ENCODE measurements at places on chromosomes 3 and 15.
A peak's percentile ranks its signal among the peaks of the same experiment; 100 is the strongest.

DNA sequence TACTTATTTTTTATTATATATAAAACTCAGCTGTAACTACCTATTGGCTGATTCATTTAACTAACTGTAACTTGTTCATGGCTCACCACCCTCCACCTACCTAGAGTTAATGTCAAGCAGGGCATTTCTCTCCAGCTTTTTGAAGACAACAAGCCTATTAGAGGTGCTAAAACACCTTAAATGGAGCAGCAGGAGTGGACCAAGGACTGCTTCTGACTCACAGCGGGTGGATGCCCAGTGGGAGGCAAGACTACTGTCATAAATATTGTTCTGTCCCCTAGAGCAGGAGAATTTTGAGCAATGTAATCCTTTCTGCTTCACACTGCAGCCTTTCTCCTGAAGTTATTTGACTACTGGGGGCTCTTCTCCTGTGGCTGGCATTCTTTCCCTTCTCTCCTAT, 146.9 kb downstream of the CLSTN2 start:
- no peak for DNase-seq

- DNase-seq = no peak
Measured at GRCh38 chr3:52892625-52893311, 4.6 kb downstream of the STIMATE start.

DNA sequence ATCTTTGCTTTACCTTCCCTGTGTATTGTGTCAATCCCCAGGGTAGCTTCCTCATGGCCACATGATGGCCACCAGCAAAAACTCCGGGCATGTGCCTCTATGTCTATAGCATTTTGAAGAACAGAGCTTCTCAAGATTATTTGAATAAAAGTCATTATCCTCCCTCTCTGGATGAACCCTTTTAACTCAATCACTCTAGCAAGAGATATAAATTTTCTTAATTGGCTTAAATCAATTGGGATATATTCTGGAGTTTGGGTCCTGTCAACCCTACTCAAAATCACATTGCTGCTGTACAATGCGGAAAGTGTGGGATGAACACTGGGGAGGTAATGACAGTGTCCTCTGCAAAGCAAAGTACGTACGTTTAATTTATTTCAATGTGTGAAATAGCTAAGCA, 370.6 kb upstream of the LRRC3B start:
- no peak for DNase-seq

DNA sequence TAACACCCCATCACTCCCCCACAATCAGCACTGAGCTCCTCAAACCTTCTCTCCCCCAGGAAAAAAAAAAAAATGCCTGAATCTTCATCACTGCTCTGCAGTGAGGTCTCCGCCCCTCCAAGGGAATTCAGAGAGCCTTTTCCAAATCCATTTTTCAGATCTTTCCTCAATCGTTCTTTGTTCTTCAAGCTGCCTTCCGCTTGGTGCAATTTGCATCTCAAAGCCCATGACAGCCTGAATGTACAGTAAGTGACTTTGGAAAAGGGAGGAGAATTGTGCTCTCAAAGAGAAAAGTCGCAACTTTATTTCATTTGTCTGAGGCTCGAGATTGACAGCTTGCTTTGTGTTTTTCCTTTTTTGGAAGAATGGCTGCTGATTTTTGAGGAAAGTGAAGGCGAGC, 75.0 kb downstream of the CORO2B start:
- DNase-seq = no peak

GRCh38 chr15:71677352-71677751, 133.0 kb upstream of the NR2E3 start:
- no peak for DNase-seq

GRCh38 chr15:28208583-28208982, 109.5 kb upstream of the OCA2 start:
- DNase-seq = no peak

DNA sequence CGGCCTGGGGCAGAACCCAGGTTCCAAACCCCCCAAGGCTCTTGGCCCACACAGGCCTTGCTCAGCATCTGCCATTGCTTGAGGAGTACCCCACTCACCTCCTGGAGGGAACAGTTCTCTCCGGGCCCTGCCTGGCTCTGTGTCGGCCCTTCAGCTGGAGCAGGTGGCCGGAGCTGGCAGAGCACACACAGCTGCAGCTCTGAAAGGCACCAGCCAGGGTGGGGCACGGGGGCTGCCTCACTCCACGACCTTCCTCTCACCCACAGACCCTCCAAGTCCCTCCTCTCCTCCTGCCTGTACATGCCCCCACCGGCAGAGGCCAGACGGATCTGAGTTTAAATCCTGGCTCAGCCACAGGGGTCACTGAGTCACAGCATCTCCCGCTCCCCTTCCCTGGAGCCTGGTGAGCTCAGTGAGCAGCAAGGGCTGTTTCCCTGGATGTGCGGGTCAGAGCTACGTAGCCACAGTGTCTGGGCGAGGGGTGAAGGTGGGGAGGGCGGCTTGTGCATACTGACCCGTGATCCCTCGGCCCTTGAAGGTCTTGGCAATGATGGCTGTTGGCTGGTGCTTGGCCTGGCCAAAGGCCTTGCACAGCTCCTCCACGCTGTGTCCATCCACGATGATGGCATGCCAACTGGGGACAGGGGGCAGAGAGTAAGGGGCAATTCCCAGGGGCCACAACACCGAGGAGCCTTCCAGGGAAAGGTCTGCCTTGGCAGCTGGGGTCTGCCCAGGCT, 23.0 kb downstream of the TKT start:
- no peak for DNase-seq

DNA sequence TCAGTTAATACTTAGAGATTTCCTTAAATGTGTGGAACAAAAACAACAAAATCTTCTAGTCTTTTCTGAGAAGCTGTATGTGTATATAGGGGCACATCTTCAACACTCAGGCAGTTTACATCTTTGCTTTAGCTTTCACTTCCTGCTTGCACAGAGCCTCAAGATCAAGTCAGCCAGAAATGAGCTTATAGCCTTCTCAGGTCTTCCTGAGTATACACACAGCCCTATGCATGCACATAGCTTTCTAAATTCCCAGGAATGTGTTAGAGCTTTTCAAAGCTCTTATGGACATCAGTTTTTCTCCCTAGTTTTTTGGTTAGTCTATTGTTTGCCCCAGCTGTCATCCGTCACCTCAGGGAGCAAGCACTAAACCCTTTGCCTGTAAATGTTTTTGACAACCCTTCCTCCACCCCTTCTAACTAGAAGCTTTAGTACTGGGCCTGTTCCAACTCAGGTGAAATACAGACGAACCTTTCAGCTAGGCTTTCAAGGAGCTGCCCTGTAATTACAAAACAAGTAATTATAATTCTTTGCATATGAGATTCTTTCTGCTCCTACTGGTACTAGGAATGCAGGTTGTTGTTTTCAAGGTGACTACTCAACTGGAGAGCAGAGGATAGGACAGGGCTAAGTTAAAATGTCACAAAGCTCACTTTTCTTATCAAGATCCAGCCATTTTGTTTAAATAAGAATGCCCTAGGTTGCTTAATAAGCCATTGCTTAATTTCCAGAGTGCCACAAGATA, 22.6 kb upstream of the MTMR10 start:
- DNase-seq = peak; percentile 54

DNA sequence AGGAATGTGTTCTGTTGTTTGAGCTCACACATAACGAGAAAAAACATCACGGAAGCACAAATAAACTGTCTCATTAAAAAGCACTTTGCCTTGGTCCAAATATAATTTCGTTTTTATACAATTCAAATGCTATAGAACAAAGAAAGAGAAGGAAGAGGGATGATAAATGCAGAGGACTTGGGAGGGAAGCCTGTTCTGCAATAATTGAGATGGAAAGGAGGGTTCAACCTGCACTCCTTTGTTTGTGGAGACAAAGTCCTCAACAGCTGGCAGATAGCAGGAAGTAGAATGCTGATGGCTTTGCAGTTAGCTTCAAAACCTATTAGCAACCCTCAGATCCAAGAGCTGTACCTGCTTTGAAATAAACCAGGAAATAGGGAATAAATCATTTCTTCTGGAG, 1010.8 kb downstream of the FHIT start:
- no peak for DNase-seq

DNA sequence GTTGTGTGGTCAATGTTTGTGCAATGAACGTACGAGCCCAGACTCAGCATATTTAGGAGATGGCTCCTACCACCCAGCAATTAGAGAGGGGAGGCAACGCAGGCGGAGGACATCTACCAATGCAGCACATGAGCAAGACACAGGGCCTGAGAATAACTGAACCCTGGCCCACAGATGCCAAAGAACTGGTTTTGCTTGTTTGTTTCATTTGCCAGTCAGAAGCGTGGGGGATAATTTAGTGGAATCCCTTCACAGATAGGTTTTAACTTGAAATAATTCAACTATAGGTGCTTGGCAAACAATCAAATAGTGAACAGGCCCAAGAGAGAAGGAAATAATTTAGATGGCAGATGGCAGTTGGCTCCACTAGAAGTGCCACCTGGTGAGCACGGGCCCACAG, 54.8 kb downstream of the LIPC start:
- DNase-seq = peak; percentile 82

- DNase-seq = peak; percentile 69
Measured at GRCh38 chr3:45554006-45554666, 40.4 kb upstream of the LIMD1 start.

DNA sequence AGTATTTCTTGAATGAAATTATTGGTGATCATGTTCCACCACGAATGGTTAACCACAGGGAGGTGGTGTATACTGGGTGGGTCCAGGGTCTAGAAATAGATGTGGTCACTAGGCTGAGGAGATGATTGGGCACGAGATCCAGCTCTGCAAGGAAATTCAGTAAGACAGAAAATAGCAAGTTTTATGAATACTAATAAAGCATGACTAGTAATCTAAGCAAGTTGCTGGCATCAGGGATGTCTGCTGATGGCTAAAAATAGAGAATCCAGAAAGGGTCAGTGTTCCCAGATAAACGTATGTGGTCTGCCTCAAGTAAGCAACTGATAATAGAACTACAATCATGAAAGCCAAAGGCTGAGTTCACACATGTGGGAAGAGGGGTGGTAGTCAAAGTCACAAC, 108.3 kb upstream of the FRMD4B start:
- DNase-seq = no peak

DNA sequence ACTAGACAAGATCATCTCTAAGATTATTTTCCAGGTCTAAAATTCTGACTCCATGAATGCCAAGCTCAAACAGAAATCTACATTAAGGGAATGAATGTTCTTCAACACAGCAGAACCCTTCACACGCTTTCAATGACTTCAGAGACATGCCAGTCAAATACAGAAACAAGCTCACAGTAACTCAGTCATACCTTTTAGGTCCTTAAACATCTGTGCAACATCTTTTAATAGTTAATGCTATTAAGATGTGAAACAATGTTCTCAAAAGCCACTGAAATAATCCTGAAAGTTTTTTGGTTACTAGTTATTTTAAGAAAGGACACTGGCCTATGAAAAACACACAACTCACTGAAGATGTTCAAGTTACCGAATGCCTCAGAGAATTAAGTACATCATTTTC, 2.5 kb downstream of the DLG1 start:
- no peak for DNase-seq

DNA sequence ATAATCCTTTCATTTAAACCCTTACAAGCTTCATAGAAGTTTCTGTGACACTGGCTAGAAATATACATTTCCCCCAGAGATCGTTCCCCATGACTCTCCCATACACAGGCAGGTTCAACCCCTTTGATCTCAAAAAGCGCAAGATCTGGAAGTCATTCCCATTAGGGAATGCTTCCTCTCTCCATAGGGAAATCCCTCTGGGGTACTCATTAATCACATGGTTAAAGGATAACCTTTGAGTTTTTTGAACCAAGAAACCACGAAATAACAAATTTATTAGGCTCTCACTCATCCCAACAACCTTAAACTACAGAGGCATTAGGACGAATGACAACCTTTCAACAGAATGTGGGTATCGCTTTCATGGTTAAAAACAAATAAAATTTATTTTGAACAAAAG, 211.9 kb upstream of the PRICKLE2 start:
- no peak for DNase-seq

DNA sequence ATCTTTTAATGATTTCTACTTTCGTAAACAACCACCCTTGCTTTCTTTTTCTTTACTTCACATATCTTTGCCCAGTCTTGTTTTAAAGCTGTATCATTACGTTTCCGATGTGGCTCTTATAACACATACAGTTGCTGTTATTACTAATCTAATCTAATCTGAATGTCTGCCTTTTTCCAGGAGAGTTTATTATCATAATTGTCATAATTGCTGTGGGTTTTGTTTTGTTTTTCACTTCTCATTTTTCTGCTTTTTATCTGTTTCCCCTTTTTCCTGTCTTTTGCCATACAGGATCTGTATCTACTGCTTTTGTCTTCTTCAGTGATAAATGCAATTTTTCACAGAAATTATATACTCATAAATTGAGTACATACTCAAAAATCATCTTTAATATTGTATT, 24.9 kb downstream of the HACL1 start:
- no peak for DNase-seq

DNA sequence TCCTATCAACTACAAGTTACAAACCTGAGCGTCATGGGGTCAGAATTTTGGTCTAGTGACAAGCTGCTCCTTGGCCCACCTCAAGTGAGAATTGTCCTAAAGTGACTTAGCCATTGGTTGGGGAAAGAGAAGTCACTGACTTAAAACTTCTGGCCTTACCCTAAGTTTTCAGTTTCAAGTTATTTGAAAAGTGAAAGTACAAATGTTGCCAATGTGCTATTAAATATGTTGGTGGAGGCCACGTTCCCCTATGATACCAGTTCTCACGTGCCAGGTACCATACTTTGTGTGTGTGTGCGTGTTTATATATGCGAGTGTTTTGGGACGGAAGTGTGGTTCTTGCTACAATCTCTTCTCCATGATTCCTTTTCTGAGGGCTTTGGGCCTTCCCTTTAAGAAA, 22.6 kb upstream of the RASGRP1 start:
- DNase-seq = no peak

DNA sequence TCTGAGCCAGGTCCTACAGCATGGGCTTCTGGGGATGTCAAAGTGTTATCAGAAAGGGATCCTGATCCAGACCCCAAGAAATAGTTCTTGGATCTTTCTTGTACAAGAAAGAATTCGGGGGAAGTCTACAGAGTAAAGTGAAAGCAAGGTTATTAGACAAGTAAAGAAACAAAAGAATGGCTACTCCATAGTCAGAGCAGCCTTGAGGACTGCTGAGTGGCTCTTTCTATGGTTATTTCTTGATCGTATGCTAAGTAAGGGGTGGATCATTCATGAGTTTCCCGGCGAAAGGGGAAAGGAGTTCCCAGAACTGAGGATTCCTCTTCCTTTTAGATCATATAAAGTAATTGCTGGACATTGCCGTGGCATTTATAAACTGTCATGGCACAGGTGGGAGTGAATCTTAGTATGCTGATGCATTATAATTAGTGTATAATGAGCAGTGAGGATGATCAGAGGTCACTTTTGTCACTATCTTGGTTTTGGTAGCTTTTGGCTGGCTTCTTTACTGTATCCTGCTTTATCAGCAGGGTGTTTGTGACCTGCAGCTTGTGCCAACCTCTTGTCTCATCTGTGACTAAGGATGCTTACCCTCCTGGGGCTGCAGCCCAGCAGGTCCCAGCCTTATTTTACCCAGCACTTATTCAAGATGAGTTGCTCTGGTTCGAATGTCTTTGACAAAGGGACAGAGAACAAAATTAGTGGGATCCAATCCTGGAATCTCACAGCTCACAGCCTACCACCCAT, 41.0 kb downstream of the CRYGS start:
- no peak for DNase-seq

- DNase-seq = no peak
Measured at GRCh38 chr3:172804323-172804722, 53.8 kb downstream of the ECT2 start.

All from trophoblast cell (in vitro differentiated cells and primary cell).